ENCODE measurements at places on chromosomes 16 and 17. TPM values are rescaled to one million over a fixed set of nuclear protein-coding genes. Genes with fewer than 3 reads are reported as not detected.

Gene CPPED1
- 7.9 TPM for polyA plus RNA-seq

- no peak for DNase-seq
Measured at GRCh38 chr16:74071996-74072535, 224.5 kb upstream of the PSMD7 start.

DNA sequence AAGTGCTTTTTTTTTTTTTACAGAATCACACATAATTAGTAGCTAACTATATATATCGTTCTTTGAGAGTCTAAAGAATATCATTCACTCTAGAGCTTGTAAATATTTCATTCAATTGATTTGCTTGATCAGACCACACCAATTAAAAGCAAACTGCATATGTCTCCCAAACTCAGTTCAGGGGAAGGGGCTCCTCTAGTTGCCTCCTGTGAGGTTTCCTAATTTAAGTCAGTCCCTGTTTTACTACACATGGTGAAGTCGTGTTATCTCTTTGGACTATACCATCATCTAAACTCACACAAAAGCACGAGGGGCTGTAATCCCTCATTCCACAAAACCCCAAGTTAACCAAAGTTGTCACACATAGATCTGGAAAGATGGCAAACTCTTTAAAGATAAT is 11.7 kb downstream of the NACA2 start:
- no peak for DNase-seq

DNA sequence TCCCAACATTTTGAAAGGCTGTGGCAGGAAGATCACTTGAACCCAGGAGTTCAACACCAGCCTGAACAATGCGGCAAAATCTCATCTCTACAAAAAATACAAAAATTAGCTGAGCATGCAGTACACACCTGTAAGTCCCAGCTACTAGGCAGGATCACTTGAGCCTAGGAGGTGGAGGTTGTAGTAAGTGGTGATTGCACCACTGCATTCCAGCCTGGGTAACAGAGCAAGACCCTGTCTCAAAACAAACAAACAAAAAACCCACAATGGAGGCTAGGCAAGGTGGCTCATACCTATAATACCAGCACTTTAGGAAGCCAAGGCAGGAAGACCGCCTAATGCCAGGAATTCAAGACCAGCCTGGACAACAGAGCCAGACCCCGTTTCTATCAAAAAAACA is 12.0 kb downstream of the APPBP2 start:
- DNase-seq: no peak
